ENCODE measurements at places on chromosomes 3 and 15.
A peak's percentile ranks its signal among the peaks of the same experiment; 100 is the strongest.

DNA sequence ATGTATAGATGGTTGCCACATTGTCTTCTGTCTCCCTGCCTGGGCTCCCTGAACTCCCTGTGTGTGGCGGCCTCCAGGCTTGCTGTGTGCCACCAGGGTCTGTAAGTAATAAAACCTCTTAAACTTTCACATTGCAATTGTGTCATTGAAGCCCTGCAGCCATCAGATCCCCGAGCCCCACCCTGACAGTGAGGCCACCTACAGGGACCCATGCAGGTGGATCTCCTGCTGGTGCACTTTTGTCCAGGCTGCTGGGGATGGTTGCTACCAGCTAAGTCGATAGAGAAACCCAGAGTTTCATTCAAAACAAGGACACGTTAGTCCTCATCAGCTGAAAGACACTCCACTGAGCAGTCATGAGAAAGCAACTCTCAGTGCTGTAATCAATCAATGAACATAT lies 133.6 kb upstream of the PRICKLE2 start:
- DNase-seq: no peak

DNA sequence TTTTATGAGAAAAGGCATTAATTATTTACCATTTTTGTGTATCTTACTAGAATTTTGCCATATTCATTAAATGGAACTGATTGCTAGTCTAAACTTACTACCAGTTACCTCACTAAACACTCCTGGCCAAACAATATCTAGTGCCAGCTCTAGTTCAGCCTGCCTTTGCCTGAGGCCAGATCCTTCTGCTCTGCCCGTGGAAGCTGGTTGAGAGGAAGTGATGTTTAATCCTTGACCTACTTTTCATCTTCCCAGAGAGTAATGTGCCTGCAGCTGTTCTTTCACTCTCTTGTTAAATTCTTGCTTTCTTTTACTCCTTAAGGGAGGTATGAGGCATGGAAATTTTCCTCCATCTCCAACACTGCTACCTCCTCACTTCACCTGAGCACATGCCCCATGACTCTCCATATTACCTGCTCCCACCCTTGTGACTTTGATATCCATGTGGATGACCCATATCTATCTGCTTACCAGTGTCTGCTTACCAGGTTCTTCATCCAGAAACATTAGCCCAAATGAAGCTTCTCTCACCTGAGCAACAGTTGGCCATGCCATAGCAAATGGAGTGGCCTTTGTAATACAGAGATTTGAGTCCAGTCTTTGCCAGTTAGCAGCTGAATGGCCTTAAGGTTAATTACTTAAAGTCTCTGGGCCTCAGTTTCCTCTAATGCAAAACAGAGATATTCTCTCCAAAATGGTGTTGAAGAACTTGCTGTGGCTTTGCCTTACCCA lies 53.4 kb downstream of the UBE2E1 start:
- DNase-seq: peak; percentile 51

GRCh38 chr15:40136470-40137302 lies 24.2 kb upstream of the BUB1B start:
- DNase-seq: no peak

DNA sequence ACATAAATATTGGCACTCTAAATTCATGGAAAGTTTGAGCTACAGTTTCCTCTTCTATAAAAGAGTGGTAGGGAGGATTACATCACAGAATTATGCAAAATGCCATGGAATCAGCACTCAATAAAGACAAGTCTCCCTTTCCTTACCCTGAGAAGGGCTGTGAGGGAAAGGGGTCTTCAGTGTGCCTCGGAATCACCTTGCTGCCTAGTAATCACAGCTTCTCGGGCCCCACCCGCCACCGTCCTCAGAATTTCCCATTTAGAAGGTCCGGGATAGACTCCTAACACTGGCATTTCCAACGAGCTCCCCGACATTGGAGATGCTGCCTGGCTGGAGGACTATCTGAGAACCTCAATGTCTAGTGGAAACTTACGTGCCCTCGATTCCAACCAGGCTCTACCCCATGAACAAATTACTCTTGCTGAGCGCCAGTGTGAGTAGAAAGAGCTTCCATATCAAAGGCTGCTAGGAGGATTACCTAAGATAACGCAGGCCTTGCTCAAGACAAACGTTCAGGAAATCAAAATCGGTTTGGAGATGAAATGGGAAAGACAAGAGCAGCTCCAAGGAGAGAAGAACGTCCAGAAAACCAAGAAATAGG lies 92.1 kb upstream of the CHD2 start:
- peak; percentile 41 for DNase-seq

- DNase-seq: no peak
These were observed 28.6 kb upstream of the CEMIP start for GRCh38 chr15:80750575-80750974.

DNA sequence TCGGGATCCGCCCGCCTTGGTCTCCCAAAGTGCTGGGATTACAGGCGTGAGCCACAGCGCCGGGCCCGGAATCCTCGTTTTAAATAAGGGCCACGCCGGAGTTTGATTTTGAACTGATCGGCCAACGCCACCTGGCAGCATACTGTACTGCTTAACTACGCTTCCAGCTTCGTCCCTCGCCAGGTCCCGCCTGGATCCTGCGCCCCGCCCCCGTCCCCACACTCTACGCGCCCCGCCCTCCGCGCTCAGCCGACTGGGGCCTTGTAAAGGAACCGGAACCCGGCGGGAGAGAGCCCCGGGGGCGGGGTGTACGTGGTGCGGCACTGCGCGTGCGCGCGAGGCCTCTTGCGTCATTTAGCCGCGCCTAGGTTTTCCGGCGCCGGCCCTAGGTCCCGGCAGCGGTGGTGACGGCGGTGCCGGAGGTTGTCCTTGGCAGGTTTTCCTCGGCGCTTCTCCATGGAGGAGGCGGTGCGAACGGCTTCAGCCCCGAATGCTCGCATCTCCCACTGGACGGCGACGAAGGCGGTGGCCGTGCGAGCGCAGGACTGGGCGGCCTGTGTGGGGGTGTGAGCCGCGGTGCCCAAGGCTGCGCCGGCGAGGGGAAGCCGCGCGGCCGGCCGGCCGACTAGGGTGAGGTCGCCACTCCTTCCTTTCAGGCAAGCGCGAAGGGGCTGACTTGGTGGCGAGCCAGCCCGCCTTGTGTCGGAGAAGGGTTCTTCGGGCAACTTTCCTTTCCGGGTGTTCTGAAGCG lies at the start of gene NIPA2:
NIPA2 (plus strand) TSS at position 375 of the 751 bp plus-strand sequence. CDS start 13,066 bp downstream, outside the sequence.
- peak; percentile 97 for DNase-seq

DNA sequence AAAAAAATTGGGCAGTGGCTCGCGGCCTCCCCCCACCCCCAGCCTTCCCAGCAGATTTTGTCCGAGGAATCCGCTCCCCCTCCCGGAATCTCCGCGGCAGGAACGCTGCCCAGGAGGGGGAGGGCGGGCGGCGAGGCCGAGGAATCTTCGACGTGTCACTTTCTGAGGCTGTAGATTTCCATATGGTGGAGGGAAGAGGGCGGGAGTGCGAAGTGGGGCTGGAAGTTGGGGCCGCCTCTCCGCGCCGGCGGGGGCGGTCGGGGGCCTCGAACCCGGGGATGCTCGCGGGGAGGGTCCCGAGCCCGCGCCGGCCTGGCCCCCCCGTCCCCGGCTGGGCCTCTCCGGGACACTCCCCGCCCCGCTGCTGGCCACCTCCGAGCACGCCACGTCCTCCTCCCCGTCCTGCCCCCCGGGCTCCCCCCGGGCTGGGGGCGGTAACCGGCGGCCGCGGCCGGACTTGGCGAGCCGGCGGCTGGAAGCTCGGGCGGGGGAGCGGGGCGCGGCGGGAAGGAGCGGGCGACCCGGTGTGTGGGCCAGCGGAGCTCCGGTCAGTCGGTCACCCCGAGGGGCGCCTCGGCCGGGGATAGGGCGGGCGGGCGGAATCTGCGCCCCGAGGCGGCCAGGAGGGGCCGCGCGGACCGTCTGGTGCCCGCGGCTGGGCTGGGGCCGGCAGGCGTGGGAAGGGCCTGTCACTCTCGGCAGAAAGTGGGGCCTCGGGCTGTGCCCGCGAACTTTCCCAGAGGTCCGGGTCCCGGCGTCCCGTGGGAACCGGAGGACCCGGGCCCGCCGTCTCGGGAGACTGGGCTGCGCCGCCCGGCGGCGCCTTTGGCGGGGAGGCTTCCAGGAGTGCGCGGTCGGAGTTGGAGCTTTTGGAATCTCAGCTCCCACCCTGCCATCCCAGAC lies 951 bp downstream of the FNDC3B start:
- peak; percentile 27 for DNase-seq

DNA sequence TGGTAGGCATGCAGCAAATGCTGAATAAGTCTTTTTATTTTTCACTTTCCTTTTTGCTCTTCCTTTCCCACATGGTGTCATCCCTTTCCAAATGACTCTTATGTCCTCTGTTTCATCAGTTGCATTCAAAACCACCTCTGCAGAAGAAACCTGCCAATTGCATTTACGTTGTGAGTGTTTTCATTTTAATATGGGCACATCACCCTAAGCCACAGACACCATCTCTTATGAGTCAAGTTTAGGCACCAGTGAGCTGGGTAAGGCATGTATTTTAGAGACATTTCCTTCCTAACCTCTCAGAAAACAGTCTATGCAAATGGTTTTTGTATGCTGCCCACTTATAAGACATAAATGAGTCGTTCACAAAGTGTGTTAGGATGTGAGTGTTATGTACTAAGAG lies 223.3 kb upstream of the ADAMTS9 start:
- DNase-seq: no peak

GRCh38 chr3:178443634-178444033 lies 92.6 kb upstream of the KCNMB2 start:
- DNase-seq: no peak

GRCh38 chr3:23480329-23480714 lies 277.2 kb downstream of the UBE2E2 start:
- no peak for DNase-seq

DNA sequence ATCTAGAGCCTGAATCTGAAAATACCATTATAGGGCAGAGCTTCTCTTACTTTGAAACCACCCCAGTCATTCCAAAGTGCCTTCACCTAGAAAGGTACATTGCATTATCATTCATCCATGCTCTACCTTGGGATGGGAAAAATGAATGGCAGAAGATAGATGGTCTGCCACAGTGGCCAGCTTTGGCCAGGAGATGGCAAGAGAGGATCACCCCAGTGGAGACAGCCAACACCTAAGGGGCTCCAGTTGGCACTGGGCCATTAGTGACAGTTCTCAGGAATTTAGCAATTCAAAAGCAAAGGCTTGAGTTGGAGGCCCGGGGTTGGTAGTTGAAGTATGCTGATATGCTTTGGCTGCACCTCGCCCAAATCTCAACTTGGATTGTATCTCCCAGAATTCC lies 253.6 kb upstream of the MRPL3 start:
- DNase-seq: no peak

DNA sequence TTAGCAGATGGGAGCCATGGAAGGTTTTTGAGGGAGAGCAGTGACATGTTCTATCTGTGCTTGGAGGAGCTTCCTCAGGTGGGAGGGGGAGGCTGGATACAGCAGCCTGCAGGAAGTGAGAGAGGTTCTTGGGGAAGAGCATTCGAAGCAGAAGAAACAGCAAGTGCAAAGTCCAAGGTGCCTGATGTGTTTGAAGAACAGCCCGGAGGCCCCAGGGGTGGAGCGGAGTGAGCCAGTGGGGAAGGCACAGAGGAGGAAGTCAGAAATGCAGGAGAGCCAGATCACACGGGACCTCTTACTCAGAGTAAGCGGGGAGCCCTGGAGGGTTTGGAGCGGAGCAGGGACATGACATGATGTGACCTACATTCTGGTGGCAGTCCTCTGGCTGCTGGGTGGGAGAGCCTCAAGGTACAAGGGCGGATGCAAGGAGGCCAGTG lies 10.8 kb downstream of the ITGA11 start:
- DNase-seq: no peak

DNA sequence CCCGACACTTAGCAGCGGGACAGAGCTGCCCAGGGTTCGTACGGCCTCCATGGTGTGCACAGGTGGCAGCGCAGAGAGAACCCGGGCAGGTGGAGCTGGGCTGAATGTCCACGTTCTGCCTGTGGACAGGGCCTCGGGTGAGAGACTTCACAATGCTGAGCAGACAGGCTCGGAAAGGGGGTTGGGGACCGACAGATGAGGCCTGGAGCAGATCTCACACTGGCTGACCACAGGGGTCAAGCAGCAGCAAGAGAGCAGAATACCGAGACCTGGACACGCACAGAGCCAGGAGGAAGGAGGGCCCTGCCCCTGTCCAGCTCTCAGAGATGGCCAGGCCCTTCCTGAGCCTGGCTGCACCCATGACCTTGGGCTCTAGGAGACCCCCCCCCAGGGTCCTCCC lies 83.0 kb downstream of the VGLL4 start:
- DNase-seq: no peak

DNA sequence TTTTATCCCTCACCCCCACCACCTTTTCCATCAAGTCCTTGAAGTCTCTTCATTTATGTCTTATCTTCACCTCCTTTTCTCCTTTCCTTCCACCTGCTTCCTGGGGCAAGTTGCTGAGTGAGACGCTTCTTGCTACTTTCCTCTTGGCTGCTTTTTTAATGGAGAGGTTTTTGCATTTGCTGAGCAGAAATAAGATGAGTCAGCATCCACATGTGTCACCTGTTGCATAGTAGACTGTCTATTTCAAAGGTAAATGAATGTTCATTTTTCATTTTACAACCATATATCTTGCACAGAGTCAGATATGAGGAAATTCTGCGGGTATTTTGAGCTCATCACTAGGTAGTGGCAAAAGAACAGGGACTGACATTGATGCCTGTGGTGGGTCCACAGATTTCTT lies 18.6 kb downstream of the C3orf52 start:
- no peak for DNase-seq

DNA sequence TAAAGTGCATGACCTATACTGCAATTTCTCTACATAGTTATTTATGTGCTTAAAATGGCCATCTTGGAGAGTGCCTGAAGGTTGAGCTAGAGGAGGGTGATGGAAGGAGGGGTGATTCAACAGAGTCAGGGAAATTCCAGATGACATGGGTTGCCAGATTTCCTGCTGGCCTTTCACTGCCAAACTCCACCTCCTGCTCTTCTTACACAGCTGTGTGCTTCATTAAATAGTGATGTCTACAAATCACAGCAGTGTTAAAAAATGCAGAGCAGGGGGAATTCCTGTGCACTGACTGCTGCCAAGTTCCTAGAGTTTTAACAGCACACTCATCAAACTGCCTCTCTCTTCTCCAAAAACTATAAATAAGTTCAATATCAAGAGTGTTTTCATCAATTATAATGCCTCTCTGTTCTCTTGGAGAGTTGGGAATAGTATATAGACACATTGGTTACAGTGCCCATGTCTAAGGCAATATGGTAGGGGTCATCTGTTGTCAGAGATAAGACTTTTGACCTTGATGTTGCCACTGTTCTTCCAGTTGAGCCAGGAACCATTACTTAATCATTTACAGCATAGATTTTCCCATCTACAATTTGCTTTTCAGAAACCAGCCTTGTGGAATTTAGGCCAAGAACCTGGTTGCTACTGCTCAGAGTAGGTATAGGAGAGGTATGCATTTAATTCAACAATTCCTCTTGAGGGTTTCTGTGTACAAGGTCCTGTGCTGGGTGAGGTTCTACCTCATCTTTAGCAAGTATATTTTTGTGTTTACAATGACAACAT lies 79.6 kb downstream of the TP63 start:
- DNase-seq: no peak

GRCh38 chr15:92205255-92205739 lies 188.4 kb upstream of the ST8SIA2 start:
- DNase-seq: no peak

DNA sequence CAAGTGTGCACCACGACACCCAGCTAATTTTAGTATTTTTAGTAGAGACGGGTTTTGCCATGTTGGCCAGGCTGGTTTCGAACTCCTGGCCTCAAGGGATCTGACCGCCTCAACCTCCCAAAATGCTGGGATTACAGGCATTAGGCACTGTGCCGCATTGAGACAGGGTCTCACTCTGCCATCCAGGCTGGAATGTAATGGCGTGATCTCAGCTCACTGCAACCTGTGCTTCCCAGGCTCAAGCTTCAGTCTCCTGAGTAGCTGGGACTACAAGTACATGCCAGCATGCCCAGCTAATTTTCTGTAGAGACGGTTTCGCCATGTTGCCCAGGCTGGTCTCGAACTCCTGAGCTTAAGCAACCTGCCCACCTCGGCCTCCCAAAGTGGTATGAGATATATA lies 51.6 kb downstream of the ACAD9 start:
- no peak for DNase-seq
